Frontal cortex (tissue), 4 donors: ENCODE measurements at places on chromosomes 13 and 19. TPM values are rescaled to one million over a fixed set of nuclear protein-coding genes. Genes with fewer than 3 reads are reported as not detected.

The TNFAIP8L1 gene
- total RNA-seq, result 4.5 TPM

The KRTDAP gene
- not detected for total RNA-seq

GRCh38 chr13:65236841-65237418, 1993.2 kb downstream of the PCDH9 start:
- no peak for DNase-seq

- no peak for DNase-seq
These were observed 38.6 kb upstream of the SEMA6B start for GRCh38 chr19:4597975-4598671.

The SH3GL1 gene
- total RNA-seq, result 17.5 TPM

- no peak for DNase-seq
These were observed 379.0 kb downstream of the EFNB2 start for GRCh38 chr13:106156468-106156867.

DNA sequence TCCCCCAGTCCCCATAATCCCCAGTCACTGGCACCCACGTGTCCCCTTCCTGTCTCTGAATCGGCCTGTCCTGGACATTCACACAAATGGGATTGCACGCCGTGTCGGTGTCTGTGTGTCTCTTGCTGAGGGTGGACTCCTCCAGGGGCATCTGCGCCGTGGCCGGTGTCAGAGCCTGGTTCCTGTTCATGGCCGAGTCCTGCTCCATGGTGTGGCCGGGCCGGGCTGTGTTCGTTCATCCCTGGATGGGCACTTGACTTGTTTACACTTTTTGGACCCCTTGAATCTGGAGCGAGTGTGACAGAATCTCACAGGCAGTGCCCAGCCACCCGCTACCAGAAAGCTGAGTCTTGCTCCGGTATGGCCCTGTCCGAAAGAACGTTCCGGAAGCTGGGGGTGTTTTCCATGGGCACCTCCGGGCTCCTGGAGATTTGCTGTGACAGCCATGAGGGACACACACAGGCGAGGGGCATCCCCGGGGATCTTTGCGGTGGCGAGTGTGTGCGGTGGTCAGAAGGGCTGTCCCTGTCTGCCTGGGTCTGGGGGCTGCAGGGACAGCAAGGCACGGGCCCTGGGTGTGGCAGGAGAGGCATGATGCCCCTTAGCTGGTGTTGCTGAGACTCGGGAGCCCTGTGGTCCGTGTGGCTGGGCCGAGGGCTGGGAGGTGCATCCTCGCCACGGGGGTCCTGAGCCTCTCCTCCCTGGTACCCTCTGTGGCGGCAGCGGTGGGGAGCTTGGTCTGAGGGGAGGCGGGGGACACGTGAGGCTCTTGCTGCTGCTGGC, 6.4 kb upstream of the MEX3D start:
- no peak for DNase-seq
